ENCODE measurements at places on chromosomes 7 and 10.

GRCh38 chr10:15606377-15606776 lies 113.3 kb downstream of the ITGA8 start:
- no peak for DNase-seq

GRCh38 chr7:150631866-150632864 lies at the start of gene GIMAP6:
Gene GIMAP6, minus strand, starts transcription at chr7:150632385. Its CDS starts 2,243 bp downstream, at chr7:150630142.
- DNase-seq, result no peak

- no peak for DNase-seq
Measured at GRCh38 chr10:24790073-24790472, 66.4 kb upstream of the ARHGAP21 start.

DNA sequence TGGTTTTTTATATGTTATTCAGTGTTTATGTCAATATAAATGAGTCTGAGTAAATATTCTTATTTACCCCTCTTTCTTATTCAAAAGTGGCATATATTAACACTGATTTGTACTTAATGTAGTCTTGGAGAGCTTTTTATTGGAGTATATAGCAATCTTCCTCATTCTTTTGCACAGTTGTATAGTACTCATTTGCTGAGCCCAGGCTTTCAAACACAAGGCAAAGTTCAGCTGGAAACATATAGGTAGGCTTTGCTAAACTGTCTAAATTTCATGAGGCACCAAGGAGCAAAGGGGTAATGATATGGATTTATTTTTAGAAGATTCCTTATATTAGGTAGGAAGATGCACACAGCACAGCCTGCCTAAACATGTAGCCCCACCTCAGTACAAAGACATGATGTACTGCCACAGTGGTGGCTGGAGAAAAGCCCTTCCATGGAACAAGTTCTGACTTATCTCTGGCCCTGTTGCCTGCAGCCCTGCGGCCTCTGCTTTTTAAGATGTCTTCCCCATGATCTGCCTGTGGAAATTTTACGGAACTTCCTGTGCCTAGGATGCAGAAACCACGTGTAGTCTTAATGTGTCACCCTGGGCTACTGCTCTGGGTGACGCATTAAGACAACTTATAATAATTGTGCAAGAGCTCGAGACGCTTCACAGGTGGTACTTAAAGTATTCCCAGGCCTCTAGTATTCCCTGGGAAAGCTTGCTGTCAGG lies 9.6 kb upstream of the PDCD4 start:
- no peak for DNase-seq

DNA sequence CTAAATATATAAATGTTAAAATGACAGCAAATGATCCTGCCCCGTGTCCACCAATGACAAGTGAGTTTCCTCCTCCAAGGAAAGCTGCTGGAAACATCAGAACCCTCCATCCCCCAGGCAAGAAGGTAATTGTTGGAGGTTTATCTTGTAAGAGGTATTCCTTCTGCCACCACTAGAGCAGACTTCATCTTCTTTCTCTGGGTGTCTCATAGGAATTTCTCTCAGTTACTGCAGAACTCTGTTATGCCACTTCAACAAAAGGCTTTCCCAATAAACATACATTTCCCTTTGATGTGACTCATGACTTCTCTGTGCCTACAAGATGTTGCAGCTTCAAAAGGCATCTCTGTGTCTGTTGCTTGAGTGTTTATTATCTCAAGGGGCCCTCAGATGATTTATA lies 279.1 kb downstream of the BMPER start:
- DNase-seq, result peak; percentile 67

- no peak for DNase-seq
Measured at GRCh38 chr10:6463366-6463765, 116.7 kb downstream of the PRKCQ start.

DNA sequence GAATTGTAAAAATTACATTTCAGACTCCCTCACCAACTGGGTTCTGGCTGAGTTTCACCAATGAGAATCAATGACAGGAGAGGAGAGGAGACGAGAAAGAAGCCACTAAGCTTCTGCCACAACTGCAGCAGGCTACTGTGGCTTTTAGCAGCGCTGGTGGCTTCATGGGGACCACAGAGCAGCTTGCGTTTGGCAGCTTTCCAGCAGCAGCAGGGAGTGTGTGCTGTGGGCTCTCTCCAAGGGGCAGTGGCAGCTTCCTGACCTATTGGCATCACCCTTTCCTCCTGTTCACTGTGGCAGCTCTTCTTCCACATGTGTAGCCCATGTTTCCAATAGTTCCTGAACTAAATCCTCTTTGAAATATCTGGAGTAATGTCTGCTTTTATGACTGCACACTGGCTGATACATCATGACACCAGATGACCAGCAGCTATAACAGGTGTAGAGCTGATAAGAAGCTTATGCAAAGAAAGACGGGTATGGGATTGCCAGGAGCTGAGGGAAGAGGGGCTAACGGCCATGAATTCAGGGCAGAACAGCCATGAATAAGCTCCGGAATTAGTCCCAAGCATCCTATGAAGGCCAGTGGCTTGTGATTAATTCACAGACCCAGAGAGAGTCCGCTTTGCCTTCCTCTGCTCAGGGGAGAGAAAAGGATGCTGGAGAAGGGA lies 46.8 kb downstream of the KCNH2 start:
- DNase-seq, result no peak

- no peak for DNase-seq
Measured at GRCh38 chr10:69492746-69493462, 41.6 kb downstream of the TSPAN15 start.

DNA sequence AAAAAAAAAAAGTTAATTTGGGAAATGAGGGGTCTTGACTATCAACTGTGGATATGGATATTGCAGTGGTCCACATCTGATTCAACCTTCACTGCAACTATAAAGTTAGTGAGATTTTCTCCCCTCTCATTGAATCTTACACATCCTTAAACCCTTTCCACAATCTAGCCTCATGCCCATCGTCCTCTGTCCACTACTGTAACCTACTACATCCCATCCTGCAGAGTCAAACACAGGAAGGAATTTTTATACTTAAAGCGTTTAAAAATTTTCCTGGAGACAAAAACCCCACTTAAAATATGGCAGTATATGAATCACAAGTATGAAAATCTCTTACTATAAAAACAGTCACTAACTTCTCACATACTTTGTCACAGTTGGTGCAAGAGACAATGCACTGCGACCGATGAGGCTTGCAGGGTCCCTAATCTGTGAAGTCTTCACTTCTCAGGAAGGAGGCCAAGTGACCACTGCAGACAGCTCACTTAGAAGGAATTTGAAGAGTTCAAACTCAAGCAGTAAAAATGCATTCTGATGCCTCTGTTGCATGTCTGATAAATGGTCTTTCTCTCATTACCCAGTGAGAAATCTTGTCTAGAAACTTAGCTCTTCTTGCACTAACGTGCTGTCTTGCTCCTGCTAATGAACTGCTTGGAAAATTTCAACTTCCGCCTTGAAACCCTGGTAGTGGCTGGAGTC lies 50.3 kb upstream of the ST8SIA6 start:
- peak; percentile 18 for DNase-seq

GRCh38 chr7:116500078-116500853 lies 728 bp downstream of the CAV2 start:
- peak; percentile 79 for DNase-seq

GRCh38 chr10:14056610-14057332 lies 274.0 kb downstream of the FRMD4A start:
- peak; percentile 10 for DNase-seq

GRCh38 chr10:44858988-44859387 lies 52.1 kb upstream of the TMEM72 start:
- DNase-seq, result no peak

DNA sequence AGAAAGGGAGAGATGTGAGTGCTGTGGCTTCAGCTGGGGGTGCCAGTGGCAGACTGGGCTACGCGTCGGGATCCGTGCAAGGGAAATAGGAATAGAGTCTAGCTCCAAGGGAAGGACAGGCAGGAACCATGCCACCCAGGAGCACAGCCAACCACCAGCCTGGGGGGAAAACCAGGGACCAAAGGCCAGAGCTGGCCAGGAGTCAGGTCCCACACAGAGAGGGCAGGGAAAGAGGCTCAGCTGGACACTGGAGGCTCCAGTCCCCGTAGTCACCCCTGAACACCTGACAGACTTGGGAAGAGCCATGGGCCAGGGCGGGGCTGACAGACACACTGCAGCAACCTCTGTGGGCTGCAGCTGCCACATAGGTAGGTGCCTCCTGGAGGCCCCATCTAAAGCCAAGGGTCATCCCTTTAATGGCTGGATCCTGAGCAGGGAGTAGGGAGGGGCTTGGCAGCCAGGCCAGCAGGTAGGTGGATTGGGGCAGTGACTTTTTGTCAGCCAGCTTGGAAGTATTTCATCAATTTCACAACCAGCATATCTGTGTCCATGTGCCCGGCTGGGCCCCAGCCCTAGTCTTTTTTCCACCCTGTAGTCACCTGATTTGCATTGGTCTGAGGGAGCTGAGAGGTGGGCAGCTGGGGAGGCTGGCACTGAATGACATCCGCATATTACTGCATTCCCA lies 163.2 kb downstream of the SH2D4B start:
- no peak for DNase-seq

GRCh38 chr10:14740684-14741247 lies 33.9 kb downstream of the FAM107B start:
- no peak for DNase-seq

DNA sequence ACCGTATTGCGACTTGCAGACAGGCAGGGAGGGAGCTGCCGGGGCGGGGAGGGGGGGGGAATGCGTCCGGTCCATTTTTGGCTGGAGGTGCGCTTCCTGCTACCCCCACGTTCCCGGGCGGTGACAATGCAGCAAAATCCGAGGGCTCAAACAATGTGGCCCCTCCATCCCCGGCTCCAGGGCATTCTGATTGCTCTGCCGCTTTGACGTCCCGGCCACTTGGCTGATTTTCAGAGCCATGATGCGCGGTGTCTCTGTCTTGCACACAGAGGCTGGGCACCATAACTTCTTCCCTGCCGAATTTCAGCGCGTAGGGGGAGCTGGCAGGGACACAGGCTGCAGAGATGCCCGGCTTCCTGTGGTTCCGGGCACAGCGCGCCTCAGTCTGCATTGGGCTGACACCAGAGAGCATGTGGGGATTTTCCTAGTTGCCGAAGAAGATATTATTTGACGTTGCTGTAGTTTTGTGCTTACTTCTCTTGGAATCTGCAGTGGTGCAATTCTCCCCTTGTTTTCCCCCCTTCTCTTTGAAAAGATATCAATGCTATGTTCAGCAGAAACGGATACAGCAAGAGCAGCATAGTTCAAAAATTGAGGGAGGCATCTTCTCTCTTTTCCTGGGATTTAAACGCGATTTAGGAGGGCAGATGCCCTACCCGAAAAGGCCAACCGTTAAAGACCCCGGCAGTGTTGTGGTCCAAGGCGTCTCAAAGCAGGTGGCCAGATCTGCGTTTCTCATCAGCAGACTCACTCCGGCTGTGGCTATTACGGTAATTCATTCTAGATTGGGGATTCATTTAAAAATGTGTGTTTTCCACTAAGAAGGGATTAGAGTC lies 1.4 kb downstream of the HECW1 start:
- no peak for DNase-seq

- DNase-seq, result no peak
Measured at GRCh38 chr7:44322631-44323363, 2.6 kb downstream of the CAMK2B start.

DNA sequence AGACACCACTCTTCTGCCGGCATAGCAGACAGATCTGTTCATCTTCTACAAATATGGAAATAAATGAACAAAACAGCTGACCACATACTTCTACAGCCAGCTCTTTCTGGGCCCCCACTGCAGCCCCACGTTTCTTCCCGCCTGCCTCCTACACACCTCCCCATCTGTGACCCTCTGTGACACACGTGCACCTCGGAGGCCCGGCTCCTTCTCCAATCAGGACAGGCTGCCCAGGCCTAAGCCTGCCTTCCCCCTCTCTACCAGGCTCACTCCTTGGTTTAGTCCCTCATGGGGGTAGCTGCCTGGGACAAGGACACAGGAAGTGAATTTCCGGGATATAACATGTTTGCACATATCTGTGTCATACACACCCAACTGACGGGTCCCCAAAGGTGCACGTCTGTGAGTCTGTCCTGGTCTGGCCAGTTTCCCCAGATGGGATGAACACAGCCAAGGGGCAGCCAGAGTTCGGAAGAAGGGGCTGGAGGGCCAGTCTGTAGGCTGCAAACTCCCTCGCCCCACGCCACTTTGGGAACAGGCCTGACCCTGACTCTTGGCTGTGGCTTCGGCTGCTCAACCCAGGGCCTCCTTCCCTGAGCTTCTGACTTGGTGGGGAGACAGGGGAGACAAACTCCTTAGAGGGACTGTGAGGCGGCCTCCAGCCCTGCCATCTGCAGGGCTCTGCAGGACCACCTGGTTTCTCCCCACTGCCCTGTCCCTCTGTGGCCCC lies 30.3 kb downstream of the PITRM1 start:
- DNase-seq, result no peak

DNA sequence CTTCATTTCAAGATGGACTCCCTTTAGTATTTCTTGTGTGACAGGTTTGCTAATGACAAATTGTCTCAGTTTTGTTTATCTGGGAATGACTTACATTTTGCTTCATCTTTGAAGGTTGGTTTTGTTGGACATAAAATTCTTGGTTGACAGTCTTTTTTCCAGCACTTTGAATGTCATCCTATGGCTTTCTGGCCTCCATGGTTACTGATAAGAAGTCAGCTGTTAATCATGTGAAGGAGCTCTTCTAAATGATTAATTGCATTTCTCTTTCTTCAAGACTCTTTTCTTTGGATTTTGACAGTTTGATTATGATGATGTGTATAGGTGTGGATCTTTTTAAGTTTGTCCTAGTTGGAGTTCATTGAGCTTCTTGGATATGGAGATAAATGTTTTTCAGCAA lies 26.9 kb upstream of the HHEX start:
- DNase-seq, result peak; percentile 36

DNA sequence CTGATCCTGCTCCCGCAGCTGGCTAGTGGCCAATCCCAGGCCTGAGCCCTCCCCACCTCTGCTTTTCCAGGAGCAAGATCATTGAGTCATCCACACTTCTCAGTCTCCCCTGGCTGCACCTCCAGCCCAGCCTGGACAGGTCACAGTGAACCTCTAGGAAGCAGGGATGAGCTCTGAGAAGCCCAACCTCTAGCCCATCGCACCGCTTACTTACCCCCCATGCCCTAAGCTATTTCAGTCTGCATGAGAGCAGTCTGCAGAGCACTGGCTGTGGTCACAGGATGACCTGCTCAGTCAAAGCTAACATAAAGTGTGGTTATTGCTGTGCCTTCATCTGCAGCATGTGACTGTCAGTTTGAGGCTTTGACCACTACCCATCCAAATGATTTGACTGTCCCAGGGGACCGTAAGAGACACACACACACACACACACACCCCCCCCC lies 129.2 kb downstream of the SORBS1 start:
- no peak for DNase-seq

GRCh38 chr7:158035343-158035742 lies 552.3 kb downstream of the PTPRN2 start:
- no peak for DNase-seq

DNA sequence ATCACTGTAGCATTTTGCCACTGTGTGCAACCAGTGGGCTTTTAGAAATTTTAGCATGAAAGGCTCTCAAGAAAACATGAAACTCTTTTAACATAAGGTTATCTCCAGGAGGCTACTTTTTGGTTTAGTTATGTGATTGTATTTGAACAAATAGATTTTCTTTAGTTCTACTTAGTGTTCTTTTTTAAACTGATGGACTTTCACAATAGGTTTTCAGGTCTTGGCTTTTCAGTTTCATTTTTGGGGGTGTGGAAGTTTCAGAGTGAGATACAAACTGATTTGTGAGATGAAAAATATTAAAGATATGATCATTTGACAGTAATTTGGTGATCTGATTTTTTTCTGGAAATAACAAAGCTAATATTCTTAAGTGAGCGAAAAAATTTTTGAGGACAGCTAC lies 344.1 kb downstream of the PHF14 start:
- no peak for DNase-seq

Measured in mesendoderm (in vitro differentiated cells).